Cerebellar nuclear complex (tissue), 1 donor: ENCODE measurements at places on chromosomes 6 and 20.

DNA sequence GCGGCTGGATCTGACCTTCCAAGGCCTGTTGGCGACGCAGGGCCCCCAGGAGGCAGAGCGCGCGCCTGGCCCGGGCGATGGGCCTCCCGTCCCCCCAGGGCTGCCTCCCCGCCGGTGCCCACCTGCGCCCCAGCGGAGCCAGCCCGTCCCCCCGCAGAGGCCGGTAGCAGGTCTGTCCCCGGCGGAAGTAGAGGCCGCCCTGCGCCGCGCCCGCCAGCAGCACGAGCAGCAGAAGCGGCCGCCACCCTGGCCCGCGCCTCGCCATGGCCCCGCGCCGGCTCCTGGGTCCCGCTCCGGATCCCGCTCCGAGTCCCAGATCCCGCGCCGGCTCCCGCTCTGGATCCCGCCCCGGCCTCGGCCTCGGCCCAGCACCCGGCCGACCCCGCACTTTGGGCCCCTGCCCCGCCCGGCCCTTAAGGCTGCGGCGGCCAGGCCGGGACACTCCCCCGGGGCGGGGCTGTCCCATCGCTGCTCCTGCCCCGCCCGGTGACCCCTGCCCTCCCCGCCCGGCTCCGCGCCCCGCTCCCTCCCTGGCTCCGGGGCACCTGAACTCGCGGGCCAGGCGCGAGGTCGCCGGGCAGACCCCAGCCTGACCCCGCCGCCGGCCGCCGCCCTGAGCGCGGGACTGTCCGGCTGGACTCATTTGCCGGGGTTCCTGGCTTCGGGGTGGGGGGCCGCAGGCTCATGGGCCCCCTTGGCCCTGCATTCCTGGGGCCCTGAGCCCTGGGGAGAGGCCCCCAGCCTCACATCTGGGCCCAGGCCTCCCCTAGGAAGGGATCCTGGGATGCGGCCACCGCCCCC is at the start of gene CTSZ:
TSS of gene CTSZ (minus strand) at position 391 of the 801 bp plus-strand sequence. CDS start at position 265, 126 bp downstream.
- no peak for DNase-seq

GRCh38 chr6:37783856-37784584 is 35.5 kb upstream of the ZFAND3 start:
- no peak for DNase-seq

DNA sequence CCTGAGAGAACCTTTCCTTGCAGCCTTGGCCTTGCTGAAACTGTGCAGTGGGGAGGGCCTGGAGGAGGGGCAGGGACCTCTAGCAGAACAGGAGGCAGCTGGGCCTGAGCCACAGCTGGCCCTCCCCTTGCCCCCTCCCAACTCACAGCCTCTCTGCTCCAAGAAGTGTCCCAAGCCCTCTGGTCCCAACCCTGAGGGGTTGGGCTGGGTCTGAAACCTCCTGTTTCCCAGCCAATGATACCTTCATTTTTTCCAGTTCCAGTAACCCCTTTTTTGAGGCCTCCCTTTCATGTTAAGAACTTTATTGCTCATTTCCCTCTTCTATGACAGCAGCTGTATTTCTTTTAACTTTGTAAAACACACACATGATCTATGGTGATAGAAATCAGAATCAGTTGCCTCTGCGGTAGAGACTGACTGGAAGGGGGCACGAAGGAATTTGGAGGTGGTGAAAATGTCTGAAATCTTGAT is 17.9 kb upstream of the ARMC12 start:
- DNase-seq: no peak

- no peak for DNase-seq
These were observed 21.6 kb downstream of the RALGAPA2 start for GRCh38 chr20:20690676-20691476.

DNA sequence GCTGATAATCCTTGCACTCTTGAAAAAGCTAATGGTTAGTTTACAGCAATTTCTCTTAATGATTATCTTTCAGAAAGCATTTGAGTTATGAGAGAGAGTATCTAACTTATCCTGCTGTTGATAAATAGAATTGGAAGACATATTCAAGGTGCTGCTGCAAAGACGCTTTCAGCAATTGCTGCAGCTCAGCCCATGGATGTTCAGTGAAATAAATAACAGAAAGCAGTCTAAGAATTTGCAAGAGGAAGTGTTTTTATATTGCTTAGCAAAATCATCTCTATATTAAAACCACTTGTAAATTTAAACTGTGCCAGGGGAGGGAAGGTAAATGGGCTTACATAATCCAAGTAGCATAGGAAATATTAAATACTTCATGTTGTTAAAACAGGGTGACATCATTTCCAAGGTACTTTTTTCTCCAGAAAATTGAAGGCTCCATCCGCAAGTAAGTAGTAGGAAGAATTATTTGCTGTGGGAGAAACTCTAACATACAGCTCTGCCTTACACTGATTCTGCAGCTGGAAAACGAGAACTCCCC is 188.5 kb downstream of the ADAT2 start:
- DNase-seq: no peak

GRCh38 chr6:157631412-157631811 is 191.6 kb upstream of the SNX9 start:
- DNase-seq: no peak

DNA sequence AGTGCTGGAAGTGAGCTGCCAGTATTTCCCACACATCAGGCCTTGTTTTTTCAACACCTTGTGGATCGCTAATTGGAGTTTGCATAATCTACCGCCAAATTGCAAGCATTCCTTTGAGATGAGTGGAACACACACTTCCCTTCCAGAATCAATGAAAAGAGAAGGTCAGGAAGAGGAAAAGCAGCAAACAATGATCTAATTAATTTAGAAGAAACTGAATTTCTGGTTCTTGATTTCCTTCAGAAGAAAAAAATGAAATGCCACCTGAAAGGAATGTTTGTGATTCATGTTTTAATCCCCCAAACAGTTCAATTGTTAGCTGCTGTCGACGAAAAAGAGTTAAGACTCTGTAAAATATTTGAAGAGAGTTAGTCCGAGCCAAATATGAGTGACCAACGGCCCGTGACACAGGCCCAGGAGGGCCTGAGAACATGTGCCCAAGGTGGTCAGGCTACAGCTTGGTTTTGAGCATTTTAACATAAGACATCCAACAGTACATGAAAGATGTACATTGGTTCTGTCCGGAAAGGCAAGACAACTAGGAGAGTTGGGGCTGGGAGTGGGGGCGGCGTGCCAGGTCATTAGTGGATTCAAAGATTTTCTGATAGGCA is 182.3 kb downstream of the MTFR2 start:
- no peak for DNase-seq

DNA sequence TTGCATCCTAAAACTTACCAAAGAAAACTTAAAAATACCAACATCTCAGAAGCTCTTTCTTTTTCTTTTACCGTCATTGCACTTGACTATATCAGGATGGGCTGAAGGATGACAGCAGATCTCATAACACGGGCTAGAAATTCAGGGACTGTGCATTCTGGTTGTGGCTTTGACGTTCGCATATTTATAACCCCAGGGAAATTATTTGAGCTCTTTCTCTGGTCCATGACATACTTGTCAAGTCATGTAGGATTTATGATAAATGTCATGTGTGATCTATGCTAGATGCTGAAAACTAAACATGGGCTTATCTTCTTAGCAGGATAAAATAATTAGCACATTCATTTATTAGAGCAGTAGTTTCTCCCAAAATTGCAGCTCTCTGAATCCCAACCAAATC is 74.4 kb upstream of the SAMD5 start:
- no peak for DNase-seq

GRCh38 chr6:128528241-128528640 is 7.8 kb upstream of the PTPRK start:
- no peak for DNase-seq

- peak; percentile 22 for DNase-seq
These were observed 99.4 kb downstream of the ASXL1 start for GRCh38 chr20:32457479-32457986.

DNA sequence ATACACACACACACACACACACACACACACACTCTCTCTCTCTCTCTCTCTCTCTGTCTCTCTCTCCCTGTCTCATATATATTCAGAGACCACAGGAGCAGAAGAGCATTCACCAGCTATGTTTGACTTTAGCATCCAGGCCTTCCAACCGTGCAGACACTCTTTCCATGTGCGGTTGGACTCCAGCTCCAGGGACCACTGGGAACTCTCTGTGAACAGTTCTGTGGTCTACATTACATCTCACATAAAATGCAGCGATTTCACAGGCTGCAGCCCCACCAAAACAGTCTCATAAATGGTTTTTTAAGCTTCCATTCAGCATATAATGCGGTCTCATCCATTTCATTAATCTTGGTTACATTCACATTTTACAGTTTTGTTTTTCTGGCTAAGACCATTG is 508.4 kb upstream of the SULF2 start:
- no peak for DNase-seq

GRCh38 chr20:42963796-42964195 is 225.9 kb downstream of the PTPRT start:
- no peak for DNase-seq

DNA sequence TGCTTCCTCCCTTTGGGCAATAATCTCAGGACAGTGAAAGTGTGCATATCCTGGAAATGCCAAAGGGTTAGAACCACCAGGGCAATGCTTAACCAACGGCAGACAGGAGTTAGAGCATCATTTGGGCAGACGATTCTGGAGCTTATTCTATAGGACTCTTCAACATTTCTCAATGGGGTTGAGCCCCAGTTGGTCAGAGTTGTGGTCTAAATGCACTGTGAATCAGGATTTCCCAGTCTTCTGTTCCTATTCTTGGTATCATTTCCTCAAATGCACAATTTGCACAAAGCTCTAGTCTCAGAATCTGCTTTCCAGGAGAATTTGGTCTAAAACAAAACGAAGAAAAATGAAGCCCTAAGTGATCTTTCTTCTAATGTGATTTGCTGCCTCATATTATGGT is 389.6 kb upstream of the JAG1 start:
- DNase-seq: no peak

- DNase-seq: peak; percentile 47
These were observed 271.4 kb downstream of the ALDH8A1 start for GRCh38 chr6:134678436-134678889.

DNA sequence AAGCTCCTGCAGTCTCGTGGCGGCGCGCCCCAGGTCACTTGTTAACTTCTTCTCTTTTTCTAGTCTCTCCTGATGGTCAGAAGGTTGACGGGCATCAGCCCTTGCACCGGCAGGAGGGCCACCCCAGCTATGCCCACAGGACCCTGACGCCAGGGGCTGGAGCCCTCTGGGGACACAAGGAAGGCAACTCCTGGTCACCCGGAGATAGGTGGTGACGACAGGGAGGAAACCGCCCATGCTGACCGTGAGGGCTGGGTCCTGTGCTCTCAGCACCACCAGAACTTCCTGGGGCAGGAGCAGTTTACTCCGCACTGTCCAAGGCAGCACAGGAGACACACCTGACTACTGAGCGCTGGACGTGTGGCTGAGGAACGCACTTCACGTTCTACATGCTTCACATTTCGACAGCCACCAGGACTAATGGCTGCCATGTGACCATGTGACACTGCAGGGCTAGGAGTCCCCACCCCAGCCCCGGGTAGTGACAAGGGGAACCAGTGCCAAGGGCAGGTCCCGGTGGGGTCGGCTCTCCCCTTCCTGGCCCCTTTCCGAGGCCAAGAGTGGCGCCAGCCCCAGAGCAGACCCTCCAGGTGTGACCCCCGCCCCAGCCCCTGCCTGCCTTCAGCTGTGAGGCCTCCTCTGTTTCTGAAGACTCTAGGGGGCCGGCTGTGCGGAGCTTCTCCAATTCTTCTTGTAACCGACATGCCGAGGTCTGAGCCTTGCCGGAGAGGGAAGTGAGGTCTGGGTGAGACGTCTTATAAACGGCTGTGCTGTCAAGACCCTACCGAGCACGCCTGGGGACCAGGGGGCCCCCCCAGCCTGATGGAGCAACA is 45.2 kb downstream of the DSTN start:
- DNase-seq: no peak

DNA sequence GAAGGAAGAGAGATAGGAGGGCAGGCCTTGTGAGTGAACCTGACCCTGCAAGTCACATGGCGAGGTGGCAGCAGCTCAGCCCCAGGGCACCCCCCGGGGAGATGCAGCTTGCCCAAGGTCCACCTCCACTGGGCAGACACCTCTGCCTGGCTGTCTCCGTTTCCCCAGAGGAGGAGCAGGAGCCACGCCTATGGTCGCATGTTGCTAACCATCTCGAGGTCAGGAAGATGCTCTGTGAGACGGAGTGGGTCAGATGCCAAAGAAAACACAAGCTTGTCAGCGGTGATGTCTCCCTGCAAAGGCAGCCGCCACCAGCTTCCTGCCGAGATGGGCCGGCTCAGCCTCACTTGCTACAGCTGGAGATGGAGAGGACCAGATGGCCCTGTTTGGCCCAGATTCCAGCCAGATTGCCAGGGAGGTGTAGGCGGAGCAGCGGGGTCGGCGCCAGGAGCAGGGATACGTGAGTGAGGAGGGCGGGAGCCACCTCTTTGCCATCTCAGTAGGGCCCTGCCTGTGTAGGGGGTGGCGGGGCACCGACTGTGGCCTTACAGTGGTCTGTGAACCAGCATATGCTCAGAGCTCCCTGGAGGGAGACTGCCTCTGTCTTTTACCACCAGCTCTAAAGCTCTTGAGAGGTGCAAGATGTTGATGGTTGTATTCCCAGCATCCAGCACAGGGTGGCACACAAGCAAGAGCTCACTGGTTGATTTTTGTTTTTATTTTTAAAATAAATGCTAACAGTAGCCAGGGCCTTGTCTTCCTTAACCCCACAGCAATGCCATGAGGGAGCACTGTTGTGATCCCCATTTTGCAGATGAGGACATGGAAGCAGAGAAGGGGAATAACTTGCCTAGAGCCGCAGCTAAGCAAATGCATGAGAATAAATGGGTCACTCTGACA is 42.9 kb upstream of the FAM83D start:
- peak; percentile 91 for DNase-seq
